Amygdala (tissue), 56 donors: ENCODE measurements at places on chromosomes 6 and 20.

GRCh38 chr6:140599916-140600315 lies 1225.5 kb upstream of the CITED2 start:
- no peak for DNase-seq

DNA sequence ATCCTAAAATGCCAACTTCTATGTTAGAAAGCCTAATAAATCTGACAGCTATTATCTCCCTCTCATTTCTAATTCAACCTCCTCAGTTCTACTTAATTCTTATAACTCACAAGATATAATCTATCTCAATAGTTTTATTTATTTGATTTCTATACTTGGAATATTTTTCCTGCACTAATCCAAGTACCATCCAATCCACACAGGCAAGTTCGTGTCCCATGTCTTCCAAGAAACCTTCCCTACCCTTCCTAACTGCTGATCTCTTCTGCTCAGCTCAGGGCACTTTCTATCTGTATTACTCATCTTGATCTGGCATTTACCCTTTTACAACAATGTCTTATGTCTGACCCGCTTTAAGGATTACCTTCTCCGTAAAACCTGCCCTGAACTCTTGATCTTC lies 18.2 kb downstream of the NCOA5 start:
- no peak for DNase-seq

DNA sequence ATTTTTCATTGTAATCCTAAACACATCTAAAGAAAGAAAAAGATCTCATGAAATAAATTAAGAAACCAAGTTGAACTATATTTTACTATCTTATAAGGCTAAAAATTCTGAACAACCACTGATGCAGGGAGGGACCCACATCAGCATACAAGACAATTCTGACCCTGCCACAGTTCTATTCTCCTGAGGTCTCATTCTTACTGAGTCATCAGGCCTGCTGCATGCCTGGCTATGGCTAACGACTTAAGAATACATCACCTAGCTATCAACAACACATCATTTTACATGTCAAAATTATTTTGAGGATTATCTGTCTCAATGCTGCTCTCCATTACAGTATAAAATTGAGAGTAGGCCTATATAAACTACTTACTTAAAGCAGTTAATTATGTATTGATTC lies 52.9 kb downstream of the FBXL4 start:
- DNase-seq, result no peak

- DNase-seq, result no peak
These were observed 268.8 kb downstream of the ARID1B start for GRCh38 chr6:157045831-157046454.

DNA sequence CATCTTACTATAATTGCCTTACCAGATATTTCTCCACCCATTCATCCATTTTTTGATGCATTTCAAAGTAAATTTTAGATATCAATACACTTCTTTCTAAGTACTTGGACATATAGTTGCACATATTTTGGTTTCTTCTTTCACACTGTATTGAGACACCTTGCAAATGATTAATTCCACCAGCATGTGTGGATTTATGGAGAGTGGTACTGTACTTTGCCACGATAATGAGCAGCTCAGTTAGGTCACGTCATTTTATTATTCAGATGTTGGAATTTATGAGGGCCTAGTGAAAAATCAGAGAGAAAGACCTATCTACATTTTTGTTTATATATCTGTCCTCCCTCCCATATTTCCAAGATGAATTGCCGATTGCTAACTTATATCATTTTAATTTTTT lies 5.3 kb downstream of the NFYA start:
- no peak for DNase-seq

- DNase-seq, result no peak
These were observed 80.7 kb upstream of the CNKSR3 start for GRCh38 chr6:154591234-154591633.

- DNase-seq, result no peak
These were observed 92.9 kb downstream of the SAMD3 start for GRCh38 chr6:130129762-130130246.

GRCh38 chr20:42441196-42441863 lies 748.4 kb downstream of the PTPRT start:
- peak; percentile 19 for DNase-seq

DNA sequence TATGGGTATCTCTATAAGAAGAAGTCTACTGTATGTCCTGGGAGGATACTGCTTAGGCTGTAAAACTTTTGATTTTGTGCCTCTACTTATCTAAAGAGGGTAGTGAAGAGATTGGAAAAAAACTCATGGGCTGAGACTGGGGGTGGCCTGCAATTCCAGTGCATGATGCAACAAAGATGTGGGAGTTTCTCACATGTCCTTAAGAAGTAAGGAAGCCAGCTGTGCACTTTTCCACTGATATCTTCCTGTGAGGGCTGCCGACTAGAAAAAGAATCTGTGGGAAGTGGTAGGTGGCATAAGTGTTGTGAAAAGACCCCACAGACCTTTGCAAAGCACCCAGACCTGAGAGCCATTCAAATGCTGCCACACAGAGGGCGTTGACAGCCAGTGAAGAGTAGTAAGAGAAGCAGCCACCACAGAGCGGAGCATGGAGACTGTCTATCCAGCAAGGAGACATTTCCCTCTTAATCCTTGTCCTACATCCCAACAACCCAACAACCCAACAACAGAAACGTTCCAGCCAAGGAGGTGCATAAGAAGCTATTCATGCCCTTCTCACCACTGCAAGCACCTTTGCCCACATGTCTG lies 65.1 kb downstream of the PFDN4 start:
- DNase-seq, result no peak

- no peak for DNase-seq
These were observed 51.9 kb downstream of the DLL1 start for GRCh38 chr6:170238741-170239565.

GRCh38 chr6:17932330-17932852 lies 55.0 kb downstream of the KIF13A start:
- DNase-seq, result no peak

DNA sequence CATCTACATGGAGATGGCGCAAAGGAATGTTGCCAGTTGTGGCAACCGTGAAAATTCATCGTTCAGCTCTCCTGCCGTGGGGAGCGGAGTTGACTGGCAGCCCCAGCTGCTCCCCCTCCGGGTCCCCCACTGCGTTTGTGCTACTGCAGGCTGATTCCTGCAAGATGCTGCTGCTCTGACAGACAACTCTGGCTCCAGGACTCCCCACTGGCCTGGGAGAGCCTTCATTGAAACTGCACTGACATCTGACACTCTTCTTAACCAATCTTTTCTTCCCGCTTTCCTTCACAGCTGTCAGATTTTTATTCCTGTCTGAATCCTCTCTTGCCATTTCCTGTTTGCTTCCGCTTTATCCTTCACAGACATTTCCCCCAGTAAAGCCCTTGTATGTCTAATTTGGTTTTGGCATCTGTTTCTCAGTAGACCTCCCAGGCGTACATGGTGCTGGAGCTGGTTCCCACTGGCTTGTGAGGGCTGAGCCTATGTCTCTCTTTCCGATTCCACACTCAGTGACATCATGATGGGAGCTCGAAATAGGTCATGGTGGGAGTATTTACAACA lies 9.5 kb upstream of the ATRN start:
- DNase-seq, result no peak

- no peak for DNase-seq
These were observed 62.9 kb downstream of the ZMYND8 start for GRCh38 chr20:47293631-47294030.

- DNase-seq, result no peak
These were observed 326.4 kb downstream of the LAMA2 start for GRCh38 chr6:129209355-129209754.

DNA sequence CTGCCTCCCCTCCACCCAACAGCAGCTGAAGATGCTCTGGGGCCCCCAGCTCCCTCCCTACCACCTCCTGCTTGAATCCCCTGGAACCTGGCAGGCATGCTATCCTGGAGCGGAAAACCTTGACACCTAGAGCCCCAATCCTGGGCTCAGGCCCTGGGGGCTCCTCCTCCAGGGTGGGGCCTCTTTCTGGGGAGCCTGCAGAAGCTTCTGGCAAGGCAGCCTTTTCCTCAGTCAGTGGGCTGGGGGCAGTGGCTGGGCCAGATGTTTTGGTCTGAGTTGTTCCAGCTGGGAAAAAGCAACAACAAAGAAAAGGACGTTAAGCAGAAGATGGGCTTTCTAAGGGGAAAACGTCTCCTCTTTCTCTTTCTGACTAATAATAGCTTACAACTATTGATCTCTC lies 21.1 kb downstream of the KIAA1755 start:
- no peak for DNase-seq

- no peak for DNase-seq
These were observed 72.4 kb upstream of the SUPT3H start for GRCh38 chr6:45450132-45450531.

DNA sequence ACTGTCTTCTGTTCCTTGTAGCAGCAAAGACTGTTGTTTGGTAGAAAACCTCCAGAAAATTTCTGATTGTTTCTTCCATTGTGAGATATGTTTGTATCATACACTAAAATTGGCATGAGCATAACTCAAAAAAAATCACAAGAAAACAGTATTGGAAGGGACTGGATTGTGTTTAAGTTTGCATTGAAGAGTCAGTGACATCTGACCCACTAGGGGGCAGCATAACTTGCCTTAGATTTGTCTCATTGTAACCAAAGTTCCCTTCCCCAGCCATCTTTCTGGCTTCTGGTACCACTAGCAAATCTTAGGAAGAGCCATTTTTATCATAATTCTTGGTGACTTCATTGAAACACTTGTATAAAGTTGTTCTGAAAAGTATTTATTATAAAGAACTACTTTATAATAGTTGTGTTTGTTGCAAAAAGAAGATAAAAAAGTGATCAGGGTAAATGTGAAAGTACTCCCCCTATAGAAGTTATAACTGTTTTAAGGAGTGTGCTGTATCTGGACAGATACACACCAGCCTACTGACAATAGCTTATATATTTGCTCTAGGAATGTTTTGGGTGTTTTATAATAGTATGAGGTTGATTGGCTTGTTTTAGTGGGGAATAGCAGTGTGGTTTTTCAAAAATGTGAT lies 7.7 kb downstream of the CSTF1 start:
- peak; percentile 7 for DNase-seq

GRCh38 chr20:62754122-62754990 lies 41.9 kb upstream of the MRGBP start:
- no peak for DNase-seq

DNA sequence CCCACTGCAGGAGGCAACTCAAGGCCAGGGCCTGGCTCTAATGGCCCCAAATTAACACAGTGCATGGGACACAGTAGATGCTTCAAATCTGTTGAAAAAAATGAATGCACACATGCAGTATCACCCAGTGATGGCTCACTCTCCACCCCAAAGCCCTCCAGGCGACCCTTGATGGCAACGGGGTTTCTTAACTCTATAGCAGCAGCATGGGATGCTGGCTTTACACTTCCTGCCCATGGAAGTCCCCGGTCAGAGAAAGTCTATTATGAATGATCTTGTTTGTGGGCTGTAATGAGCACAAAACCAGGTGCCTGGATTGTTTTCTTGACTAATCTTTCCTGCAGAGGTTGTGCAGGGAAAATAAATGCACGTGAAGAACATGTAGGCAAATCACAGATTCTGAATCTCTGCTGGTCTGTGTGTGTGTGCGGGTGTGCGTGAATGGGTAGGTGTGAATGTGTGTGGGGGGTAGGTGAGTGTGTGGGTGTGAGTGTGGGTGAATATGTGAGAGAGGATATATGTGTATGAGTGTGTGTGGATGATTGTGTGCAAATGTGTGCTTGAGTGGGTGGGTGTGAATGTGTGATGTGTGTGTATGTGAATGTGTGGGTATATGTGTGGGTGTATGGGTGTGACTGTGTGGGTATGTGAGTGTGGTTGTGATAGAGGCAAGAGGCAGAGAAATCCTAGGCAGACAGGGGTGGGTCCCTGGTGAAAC lies 60.1 kb upstream of the MLN start:
- no peak for DNase-seq

GRCh38 chr6:138261116-138261780 lies 43.0 kb upstream of the PBOV1 start:
- no peak for DNase-seq

GRCh38 chr6:169370054-169370453 lies 116.4 kb upstream of the THBS2 start:
- no peak for DNase-seq

- DNase-seq, result no peak
These were observed 28.4 kb downstream of the SNPH start for GRCh38 chr20:1294497-1294896.

GRCh38 chr20:9514461-9515213 lies at the start of gene LAMP5:
LAMP5 (plus strand) TSS chr20:9514590; CDS start chr20:9514853, 263 bp downstream.
- DNase-seq, result no peak

DNA sequence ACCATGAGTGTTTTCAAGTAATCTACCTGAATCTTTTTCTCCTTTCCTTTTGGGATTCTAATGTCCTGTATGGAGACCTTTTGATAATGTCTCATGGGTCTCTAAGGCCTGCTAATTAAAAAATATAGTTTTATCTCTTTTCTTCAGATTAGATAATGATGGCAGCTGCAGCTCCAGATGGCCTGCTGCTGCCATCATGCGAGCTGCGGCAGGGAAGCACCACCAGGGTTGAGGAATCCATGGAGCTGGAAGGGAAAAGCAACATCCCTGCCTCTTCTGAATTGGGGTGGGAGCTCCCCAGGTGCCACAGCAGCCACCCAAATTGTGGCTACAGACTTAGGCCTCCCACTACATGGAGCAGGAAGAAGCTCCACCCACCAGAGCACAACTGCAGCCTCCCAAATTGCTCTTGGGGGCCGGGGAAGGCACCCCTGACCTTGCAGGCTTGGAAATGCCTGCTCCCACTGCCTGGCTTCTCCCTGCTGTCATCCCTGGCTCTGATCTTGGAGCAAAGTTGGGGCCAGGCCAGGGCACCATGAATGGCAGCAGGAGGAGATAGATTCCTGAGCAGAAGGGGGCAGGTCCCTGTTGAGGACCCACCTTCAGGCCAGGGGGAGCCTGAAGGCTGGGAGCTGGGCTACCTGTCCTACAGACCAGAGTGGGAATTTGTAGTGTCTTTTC lies 189.6 kb upstream of the MAN1A1 start:
- DNase-seq, result no peak

DNA sequence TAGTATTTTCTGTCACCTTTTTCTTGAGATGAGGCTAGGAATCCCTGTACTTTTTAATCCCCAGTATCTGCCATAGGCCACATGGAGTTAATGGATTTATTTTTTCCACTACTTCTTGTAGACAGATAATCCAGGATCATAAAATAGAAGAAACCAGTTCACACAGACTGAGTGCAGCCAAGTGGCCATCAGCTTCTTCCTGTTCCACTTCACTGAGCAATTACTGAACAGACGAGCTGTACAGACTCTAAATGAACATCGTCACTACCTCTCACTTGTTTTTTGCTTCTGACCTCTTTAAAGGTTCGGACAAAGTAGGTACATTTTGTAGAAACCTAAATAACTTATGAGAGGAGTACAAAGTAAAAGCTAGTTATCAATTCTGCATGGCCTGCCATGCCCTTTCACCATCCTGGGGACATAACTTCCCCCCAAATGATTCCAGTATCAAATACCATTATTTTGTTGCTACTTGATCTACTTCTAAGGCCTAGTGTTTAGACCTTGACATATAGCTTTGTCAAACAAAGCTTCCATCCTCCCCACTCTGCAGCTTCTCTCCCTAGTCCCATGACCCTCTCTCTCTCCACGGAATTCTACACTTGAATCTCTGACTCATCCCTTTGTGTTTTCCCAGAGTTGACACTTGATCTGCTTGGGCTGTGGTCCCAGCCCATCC lies 34.4 kb upstream of the ARHGAP18 start:
- DNase-seq, result no peak

GRCh38 chr6:107870381-107870780 lies 46.3 kb upstream of the SCML4 start:
- DNase-seq, result no peak

- DNase-seq, result no peak
These were observed 67.9 kb downstream of the SMOC2 start for GRCh38 chr6:168508903-168509302.

- no peak for DNase-seq
These were observed 229.1 kb downstream of the NFATC2 start for GRCh38 chr20:51313358-51313827.

- DNase-seq, result no peak
These were observed 2.5 kb downstream of the BTN1A1 start for GRCh38 chr6:26502626-26503025.
